ENCODE measurements at places on chromosomes 12 and 14.

DNA sequence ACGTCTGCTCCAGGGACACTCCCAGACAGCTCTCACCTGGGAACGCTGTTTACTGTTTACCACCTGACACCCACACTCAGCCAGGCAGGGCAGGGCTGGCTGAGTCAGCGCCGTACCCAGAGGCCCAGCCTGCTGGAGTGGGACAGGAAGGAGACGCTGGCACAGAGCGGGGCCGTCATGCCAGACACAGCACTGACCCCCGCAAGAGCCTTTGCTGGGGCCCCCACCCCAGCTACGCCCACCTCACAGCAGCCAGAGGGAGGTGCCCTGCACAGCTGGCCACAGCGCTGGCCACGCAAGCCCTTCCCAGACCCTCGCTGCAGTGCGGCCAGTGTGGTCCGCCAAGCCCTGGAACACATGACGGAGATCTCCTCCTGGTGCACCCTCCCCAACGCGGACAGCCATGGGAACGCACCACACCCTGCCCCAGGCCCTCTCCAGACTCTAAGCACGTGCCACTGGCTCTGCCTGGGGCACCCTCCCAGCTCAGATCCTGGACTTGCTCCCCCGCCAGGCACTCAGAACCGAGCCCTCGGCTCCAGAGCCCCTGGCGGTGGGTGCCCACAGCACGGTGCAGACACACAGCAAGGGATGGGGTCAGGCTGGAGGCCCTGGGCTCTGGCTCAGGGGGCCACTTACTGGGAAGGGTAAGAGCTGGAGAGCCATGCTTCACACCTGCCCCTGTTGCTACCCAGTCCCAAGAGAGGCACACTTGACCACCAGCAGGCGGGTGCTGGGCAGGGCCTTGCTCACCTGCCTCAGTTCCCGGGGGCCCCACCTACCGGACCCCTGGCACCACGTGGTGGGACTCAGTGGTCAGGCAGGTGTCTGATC is 5.7 kb downstream of the AHNAK2 start:
- DNase-seq = no peak

GRCh38 chr14:70887207-70887681 is 20.0 kb upstream of the PCNX1 start:
- DNase-seq = no peak

GRCh38 chr12:67096533-67097318 is 172.4 kb upstream of the CAND1 start:
- no peak for DNase-seq

DNA sequence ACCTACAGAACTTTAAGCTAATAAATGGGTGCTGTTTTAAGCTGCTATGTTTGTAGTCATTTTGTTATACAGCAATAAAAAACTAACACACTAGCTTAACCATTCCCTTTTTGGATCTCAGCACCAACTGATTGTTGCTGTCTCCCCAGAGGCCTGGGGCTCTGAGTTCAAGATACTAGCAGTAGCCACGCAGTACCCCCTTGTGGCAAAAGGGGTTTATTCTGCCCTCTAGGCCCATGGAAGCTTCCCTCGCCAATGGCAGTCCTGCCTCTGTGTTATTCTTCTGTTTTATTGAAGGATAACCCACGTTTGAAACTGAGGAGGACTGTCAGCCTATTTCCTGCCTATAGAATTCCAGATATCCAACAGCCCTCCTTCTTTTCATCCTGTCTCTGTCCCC is 455.3 kb upstream of the ATP2B1 start:
- DNase-seq = no peak

DNA sequence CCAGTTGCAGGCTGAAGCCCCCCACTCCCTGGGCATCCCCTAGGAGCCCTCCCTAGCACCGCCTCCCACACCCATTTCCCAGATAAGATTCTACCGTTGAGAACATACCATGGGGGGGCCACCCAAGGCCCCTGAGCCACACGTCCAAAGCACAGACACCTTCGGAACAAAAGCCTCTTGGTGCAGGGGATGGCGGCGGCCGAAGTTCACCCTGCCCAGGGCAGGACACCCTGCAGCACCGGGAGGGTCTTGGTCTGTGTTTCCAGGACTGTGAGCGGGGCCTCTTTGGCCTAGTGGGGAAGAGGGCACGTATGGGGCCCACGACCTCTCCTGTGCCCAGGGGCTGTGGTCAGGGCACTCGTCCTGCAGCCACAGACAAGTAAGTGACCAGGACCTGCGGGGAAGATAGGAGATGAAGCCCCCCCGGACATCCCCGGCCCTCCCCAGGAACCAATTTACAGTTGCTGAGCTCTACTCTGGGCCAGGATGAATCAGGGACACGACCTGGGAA is 154.3 kb upstream of the C14orf180 start:
- DNase-seq = no peak

- no peak for DNase-seq
Measured at GRCh38 chr14:88749139-88749538, 43.6 kb downstream of the EML5 start.

GRCh38 chr14:85125291-85125670 is 404.7 kb upstream of the FLRT2 start:
- no peak for DNase-seq

DNA sequence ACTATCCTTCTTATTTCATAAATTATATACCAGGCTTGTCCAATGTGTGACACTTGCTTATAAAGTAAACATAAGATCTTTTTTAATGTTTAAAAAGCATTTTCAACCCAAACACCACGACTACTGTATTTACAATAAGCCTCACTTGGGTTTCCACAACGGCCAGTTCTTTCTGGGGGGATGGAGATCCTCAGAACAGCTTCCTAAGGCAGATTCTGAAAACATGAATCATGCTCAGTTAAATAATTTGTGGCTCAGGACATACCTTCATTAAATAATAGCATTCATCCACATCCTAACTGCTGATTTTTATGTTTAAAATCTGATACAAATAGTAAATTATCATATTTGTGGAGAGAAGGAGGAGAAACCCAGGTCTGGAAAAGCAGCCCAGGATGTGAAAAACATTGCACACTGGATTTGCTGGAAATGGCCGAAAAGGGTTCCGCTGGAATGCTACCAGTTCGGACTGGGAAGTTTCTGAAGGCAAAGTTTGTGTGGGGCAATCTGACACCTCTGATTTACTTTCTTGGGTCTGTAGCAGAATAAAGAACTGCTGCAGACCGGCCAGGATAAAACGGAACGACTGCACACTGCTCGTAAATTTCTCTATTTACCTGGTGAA is 597 bp downstream of the GLT8D2 start:
- no peak for DNase-seq

DNA sequence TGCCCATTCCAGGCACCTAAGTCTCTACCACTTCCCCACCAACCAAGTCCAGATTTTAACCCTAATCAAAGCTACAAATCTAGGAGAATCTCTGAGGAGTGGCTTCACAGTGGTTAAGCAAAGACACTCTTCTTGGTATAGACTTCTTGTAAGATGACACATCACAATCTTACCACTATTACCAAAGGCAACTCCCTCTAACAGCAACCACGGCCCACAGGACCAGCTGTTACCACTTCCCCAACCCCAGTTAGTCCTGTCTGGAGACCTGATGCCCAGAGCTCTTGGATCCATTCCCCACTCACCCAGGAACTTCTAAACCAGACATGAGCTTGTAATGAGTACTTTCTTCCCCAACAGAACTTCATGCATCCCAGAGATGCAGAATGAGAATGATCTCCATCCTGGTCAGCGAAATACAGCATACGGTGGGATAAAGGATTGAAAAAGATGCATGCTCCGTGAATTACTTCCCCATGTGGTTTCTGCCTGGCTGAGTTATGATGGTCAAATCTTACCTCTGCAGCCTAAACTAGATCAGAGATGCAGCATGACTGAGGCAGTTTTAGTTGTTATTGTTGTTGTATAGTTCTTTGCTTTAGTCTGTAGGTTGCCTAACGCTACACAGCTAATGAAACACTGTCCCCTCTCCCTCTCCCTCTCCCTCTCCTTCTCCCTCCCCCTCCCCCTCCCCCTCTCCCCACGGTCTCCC is 87.7 kb upstream of the FOXN3 start:
- no peak for DNase-seq

GRCh38 chr12:62301080-62301798 is 41.0 kb downstream of the USP15 start:
- DNase-seq = no peak

GRCh38 chr14:91934554-91935285 is 12.8 kb downstream of the FBLN5 start:
- DNase-seq = no peak

DNA sequence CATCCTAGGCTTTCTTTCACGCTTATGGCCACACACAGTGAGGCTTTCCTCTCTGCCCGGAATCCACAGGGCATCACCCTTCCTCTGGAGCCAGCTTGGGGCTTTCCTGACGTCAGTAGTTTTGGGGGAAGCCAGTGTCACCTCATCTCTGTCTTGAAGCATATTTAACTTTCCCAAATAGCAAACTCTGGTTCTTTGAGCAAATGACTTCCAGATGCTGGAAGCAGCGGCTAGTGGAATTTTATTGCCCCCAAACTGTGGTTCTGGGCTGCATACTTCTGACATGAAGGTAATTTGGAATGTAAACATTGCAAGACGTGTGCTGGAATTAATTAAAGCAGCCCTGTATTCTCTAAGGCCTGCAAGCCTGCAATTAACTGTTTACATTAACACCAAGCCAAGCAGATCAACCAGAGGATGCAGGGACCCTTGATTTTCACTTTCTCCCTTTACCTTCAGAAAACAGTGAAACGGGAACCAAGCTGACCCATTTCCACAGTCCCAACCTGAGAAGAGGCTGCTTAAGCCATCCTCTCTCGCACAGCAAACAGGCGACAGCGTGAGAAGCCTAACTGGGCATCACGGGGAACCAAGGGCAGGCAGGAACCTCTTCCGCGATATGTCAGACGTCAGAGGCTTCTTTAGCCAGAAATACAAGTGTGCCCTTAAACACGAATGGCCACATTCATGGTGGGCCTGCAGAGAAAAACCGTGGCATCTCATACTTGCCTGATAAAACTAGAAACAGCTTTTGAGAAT is 258.4 kb downstream of the CACNA1C start:
- DNase-seq = peak; percentile 91

DNA sequence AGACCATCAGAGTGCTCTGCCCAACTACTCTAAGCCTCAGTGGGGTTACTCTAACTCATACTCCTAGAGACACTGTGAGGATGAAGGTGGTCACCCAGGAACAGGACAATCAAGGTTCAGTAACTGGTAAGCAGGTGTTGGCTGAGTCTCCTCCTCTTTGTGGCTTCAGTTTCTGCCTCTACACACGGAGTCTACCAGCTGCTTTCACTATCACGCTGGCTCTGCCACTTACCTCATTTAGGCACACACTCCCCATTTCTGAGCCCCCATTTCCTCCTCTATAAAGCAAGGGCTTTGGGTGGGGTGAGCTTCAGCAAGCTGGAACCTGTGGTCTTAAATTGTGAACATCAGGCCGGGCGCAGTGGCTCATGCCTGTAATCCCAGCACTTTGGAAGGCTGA is 7.3 kb upstream of the TCHP start:
- DNase-seq = no peak

DNA sequence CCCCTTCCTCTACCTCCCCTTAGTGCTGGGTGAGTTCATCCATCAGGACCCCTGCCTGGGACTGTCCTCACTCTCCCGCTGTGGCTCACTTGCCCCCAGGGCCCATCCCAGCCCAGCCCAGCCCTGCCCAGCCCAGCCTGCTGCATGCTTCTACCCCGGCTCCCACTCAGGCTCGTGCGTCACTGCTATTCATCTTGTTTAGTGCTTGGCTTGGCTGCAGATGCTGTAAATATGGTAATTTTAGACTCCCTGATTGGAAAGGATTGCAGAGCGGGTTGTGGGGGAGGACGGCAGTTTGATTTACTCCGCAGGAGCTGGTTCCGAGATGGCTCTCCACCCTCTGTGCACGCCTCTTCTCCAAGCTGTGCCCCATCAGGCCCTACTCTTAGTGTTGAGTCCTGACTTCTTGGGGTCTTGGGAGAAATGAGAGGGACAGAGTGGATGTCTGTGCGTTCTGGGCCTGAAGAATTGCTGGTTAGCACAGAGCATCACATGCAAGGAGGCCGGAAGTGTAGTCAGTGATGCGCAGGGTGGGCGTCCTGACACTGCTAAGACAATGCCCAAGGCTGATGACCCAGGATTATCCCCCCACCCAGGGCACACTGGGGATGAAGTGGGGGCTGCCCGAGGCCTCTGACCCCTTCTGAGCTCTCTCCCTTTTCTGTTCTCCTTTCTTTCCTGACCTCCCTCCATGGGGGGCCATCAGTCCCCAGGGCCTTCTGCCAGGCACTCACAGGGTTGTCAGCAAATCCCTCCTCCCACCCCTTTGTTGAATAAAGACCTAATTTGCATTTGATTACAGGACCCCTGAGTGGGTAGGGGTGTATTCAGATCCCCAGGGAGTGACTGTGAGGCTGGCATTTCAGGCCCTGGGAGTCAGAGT is 244.4 kb downstream of the ZFP36L1 start:
- DNase-seq = peak; percentile 93

- DNase-seq = no peak
Measured at GRCh38 chr12:112126911-112127310, 1.6 kb downstream of the TRAFD1 start.

DNA sequence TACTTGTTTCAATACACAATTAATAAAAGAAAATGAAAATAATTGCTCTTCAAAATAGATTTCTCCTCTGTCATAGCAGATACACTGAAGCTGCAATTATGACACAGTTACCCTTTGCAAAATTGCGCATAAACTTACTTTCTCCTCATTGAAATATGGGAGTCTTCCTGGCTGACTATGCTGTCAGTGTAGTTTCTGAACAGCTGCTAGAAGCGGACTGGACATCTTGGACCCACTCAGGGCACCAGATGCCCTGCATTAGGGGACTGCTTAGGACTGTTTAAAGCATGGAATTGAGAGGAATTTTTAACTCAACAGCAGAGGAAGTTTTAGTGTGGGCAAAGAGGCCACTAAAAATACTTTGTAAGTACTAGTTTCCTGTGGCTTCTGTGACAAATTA is 454.9 kb downstream of the ATP23 start:
- no peak for DNase-seq

DNA sequence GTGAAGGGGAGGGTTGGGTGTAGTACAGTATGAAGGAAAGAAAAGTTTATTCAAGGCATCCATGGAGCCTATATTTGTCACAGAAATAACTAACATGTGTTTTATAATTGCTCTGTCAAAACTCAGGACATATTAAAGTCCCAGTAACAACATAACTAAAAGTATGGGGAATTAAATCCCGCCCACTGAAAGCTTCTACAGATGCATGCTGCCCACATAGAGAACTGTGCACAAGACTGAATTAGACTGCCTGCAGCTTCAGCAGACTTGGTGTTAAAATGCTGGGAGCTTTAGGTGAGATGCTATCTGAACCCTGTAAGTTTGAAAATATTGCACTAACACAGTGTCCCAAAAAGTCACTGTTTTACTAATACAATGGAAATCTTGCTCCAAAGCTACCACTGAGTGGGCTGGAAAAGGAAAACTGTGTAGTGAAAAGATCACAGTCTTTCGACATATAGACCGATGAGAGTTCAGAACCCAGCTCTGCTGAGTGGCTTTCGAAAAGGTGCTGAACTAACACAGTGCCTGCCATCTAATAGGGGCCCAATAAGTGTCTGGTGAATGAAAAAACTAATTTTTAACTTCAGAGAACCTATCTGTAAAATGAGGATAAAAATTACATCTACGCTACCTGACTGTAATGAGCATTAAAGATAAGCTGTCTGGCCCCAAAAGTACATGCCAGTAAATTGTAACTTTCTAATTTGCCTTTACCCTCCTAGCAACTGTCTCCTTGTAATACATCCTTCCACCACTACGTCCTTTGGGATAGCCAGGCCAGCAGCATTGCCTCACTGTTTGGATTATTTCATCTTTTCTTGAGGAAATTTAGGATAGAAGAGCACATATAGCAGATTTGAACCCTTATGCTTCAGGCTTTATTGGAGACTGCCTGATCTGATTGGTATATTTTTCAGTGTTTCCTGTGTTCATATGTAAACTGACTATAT is 237.6 kb downstream of the BCAT1 start:
- DNase-seq = no peak
